ENCODE measurements at places on chromosomes 5 and 9.
A peak's percentile ranks its signal among the peaks of the same experiment; 100 is the strongest.

- no peak for DNase-seq
Observed at GRCh38 chr5:138601444-138601843, 26.2 kb upstream of the HSPA9 start.

GRCh38 chr5:141753971-141754713 lies 72.1 kb upstream of the ARAP3 start:
- no peak for DNase-seq

DNA sequence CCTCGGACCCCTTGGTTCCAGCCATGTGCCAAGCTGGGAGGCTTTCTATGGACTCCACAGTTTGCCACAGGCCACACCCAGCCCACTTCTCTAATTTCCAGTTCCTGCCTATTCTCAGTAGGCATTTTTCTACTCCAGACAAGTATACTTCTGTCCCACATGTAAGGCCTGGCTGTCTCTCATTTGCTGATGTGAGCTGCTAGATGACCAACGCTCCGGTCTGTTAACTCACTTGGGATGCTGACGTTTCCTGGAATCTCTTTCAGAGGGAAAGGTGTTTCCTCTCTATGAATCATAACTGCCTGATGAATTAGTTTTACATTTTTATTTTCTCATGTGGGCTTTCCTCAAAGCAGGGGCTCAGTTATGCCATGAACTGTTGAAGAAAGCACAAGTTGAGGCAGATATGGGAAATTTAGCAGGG lies 36.3 kb downstream of the ERGIC1 start:
- DNase-seq = no peak

DNA sequence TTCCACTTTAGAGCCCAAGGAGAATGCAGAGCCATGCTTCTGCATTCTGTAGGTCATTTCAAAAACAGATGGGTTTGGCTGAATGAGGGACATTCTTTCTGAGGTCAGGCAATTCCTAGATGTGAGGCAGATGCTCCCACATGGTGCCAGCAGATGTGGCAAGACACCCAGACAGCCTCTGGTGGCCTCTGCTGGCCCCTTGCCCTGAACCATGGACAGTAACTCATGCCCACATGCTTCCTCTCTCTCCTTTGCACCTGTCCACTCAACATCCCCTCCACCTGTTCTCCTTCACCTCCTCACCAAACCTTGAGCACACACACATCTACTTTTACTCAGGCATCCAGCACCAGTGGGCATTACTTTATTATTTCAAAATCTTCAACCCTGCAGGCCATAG lies 252.3 kb downstream of the DNAH5 start:
- no peak for DNase-seq

GRCh38 chr5:137252512-137252911 lies 246.6 kb downstream of the SPOCK1 start:
- no peak for DNase-seq

DNA sequence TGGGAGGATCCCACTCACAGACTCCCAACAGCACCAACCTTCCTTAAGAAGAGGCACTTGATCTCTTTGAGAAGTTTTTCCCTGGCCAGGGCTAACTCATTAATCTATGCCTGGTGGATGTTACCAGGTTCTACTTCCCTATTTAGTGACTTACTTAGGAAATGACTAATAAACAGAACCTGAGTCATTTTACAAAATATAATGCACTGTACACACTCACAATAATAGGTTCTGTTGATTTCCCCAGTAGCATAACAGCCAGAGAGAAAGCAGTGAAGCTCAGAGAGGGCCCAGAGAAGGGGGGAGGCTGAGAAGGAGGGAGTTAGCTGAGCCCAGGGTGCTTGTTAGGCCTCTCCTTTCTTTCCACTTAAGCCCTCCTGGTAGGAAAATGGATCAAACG lies 27.1 kb downstream of the FRMD3 start:
- DNase-seq = peak; percentile 41

GRCh38 chr5:53013857-53014256 lies 24.7 kb downstream of the ITGA2 start:
- no peak for DNase-seq

DNA sequence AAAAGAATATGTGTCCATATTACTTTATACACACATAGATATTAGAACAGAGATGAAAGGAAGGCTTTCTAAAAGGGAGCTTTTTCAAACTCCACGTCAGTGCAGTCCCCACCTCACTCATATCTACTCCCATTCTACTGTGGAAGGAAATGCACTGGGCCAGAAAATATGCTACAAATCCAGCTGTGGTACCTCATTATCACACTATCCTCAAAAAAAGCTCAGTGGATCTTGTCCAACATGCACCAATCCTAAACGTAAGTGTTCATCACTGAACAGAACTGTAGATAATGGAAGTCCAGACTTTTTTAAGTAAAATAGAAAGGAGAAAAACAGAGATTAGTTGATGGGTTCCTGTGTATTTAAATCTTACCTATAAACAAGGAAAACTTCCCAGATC lies 27.9 kb downstream of the TRPM6 start:
- DNase-seq = no peak

DNA sequence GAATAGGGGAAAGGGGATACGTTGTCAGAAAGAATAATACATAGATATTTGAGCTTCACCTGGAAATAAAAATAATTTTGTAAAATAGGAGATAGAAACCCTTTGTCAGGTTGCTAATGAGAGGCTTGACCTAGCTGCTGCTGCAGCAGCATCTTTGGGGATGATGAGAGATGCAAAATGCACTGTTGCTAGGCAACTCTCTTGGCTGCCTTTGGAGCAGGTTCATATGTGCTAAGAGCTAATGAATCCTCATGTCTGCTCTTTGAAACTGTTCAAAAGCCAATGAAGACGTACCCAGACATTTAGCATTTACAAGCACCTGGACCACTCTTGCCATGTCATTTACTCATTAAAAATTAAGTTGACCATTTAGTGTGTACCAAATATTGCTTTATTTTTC lies 121.7 kb downstream of the FOCAD start:
- no peak for DNase-seq

DNA sequence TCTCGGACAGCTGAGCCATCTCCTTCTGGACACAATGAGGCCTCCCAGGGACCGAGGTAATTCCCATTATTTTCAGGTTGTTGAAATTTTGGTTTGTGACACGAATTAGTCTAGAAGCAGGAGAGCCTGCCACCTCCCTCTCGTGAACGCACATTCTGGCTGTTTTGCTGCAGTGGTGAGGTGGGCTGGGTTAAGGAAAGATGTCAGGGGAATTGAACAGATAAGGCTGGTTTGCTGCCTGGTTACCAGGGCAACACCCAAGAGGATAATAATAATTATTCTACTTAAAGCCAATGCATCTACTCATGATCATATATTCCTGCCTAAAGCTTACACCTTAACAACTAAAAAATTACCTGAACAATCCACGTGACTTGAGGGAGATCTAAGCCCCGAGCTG lies 38.1 kb downstream of the DDX31 start:
- DNase-seq = no peak

DNA sequence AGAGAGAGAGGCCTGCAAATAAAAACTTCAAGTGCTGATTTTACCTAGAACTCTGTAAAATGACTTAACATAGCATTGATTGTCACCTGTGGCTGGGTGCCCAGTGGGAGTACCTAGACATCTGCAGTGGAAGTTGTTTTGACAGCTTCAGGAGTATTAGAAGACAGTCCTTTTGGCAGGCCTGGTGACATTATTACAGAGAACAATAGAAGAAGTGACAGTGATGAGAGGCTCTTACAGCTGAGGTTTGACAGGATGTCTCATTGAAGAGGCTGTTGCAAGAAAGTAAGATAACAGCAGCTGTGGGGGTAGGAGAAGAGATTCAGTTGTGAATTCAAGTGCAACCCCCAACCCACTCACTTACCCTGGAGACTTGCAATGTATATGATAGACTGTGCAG lies 27.9 kb upstream of the MUSK start:
- peak; percentile 6 for DNase-seq

DNA sequence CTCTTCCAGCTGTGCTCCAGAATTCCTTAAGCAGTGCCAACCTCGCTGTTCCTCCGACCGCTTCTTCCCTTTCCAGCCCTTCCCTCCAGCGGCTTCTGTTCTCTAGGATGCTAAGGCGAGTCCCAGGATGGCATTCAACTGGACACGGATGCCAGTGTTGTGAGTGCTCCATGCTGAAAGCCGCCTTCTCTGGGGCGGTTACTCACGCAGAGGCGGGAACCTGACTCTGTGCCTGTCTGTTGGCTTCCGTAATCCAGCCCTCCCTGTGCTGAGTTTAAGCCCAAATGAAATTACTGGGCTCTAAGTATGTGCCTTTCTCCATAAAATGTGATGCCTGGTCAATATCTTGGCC lies 20.2 kb downstream of the COL5A1 start:
- DNase-seq = no peak

DNA sequence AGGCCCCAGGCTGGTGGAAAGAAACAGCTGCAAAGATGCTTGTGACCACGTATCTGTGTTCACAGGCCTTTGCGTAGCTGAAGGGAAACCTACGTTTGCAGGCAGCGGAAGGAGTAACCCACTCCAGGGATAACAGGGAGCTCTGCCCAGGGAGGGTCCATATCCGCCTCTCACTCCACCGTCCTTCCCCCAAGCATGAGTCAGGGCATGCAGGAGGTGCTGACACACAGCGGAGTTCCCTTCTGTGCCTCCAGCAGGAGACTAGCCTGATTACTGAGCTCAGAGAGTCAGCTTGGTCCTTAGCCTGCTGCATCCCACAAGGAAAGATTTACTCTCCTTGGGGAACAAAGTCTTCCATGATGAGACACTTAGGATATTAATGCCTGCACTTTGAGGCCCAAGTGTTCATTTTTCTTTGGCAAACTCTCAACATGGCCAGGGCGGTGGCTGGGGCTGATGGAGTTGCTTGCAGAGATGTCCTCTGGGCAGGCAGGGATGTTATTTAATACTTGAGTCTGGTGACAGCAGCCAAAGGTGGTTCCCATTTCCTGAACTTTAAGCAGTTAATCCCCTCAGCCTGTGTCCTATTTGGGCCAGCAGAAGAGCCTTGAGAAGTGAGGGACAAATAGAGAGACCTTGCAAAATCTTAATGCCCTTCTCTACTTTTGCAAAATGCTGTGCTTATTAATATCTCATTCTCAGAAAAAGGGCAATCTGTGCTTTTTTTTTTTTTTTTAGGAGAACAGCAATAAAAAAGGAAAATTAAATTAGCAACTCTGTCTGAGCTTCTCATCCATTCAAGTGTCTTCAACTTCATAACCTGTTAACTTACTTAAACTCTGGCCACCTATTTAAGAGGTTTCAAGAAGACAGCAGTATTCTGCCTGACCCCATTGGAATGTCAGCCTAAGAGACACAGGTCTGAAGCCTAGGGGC lies 222.1 kb downstream of the HSPA4 start:
- DNase-seq = no peak

DNA sequence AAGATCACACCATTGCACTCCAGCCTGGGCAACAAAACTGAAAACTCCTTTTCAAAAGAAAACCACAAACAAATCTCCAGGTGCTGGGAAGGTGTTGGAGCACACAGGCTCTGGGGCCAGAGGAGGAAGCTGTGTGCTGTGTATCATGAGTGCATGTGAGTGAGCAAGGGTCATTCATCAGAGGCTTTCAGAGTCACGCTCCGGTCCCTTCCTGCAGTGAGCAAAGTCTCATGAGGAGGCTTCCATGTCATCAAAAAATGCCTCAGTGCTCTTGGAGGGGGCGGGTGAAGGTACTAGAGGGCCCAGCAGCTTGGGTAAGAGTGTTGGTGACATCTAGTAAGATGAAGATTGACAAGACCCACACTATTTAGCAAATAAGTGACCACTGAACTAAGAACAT lies 48.3 kb upstream of the TESK1 start:
- DNase-seq = no peak

DNA sequence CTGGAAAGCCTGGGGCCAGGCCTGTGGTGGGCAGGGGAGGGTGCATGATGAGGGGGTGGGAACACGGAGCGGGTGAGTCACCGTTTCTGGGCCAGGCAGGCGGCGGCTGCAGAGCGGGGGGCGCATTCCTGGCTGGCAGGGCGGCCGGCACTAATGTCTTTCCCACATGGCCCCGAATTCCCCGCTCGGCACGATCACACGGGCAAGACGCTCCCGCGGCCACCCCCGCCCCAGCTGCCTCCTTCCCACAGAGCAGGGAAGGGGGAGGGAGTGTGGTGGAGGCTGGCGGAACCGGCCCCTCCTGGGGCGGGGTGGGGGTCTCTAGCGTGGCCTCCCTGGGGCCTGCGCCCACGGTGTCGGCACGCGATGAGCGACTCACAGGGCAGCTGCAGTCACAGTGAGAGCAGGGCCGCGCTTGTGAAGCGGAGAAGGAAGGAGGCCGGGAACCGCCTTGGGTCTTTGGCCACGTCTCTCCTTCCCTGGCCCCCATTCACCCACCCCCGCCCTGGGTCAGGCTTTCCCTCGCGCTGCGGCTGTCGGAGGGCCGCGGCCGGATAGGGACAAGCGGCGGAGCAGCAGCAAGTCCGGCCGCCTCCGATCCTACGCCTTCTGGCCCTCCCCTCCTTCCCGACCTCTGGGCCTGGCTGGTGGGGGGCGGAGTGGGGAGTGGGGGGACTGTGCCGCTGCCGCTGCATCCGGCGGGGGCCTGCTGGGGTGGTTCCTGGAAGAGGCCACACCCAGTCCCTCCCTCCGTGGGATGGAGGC lies 48.9 kb downstream of the CXXC5 start:
- no peak for DNase-seq

GRCh38 chr9:19994296-19994695 lies 205.5 kb upstream of the SLC24A2 start:
- peak; percentile 14 for DNase-seq

DNA sequence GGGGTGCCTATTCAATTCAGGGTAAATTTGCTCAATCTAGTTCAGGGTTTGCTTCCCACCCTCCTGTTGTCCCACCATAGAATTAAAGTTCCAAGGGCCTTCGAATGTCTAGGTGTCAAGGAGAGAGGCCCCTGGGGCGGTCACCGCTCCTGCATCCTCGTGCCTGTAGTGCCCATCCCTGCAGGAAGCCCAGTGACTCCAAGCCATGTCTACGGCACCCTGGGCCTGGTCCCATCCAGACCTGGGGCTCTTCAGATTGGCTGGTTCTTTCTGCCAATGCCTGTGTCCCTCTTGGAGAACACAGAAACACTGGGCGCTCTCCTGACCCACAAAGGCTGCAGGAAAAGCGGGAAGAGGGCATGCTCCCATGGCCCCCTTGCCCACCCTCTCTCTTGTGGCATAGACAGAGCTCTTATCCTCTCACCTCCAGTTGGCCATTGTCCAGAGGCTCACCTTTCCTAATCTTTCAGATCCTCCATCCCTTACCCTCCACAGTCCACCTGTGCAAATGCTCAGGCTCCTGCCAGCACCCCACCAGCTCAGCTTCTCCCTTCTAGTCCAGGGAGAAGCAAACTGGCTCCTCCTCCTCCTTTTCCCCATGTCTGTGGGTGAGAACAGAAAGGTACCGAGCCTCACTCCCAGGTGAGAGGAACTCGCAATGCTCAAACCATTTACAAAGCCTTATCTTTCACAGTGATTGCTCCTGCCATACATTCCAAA lies 253.0 kb upstream of the IRX2 start:
- DNase-seq = no peak
